ELR (cell line): ENCODE measurements at places on chromosomes 13 and 19.

- DNase-seq = no peak
Observed at GRCh38 chr19:7476777-7477494, 11.9 kb downstream of the PEX11G start.

DNA sequence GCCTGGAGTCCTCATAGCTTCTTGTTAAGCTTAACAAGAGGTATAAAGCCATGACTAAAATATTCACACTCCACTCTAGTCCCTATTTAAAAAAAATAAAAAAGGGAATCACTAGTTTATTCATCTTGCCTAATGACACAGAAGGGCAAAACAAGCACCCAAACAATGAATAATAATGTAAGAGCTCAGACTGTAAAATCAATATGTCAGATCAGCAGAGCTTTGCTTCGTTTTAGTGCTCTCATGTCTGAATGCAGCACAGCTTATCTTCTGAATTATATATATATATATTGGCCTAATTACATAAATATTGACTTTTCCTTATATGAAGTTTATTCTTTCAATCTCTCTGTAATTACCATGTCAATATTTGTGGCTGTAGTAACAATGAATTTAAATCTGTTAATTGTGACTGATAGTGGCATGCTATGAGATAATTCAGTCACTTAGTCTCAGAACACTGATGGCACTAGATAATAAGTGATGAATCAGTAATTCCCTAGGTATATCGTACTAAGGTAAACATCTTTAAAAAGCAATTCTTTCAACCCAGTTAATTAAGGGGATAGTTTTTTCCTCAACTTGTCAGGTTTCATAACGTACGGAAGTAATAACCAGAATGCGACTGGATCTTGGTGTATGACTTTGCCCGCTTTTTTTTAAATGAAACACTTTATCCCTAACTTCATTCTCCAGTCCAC, 361.9 kb upstream of the GPC6 start:
- DNase-seq = no peak

GRCh38 chr19:33419788-33420130, 46.2 kb downstream of the CEBPG start:
- no peak for DNase-seq

- DNase-seq = no peak
Observed at GRCh38 chr19:54298357-54299125, 14.4 kb downstream of the LILRA5 start.

DNA sequence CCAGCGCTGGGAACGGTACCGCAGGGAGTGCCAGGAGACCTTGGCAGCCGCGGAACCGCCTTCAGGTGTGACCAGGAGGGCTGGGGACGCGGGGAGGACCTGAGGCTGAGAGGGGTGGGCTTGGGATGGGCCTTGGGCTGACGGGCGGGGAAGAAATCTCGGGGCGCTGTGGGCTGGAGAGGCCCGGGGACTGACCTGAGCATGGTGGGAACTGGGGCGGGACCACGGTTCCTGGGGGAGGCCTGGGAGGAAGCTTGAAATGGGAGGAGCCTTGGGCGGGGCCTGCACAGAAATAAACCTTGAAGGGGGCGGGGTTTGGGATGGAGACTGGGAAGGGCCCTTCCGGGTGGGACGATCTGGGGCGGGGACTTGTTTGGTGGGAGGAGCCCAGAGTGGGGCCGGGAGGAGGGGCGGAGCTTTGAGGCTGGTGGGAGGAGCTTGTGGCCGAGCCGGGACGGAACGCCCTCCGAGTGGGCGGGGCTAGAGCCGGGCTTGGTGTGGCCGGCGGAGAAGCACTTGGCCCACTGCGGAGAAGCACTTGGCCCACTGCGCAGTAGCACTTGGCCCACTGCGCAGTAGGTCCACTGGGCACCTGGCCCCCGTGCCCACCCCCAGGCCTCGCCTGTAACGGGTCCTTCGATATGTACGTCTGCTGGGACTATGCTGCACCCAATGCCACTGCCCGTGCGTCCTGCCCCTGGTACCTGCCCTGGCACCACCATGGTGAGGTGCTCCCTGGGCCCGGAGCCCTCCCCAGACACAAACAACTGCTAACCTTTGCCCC, 2.8 kb downstream of the GIPR start:
- DNase-seq = peak; percentile 72

- DNase-seq = no peak
Observed at GRCh38 chr19:5977222-5977784, 637 bp downstream of the RANBP3 start.

- DNase-seq = no peak
Observed at GRCh38 chr13:45787346-45787745, 64.2 kb downstream of the SIAH3 start.

GRCh38 chr19:1423436-1424191, 14.6 kb upstream of the RPS15 start:
- DNase-seq = no peak

DNA sequence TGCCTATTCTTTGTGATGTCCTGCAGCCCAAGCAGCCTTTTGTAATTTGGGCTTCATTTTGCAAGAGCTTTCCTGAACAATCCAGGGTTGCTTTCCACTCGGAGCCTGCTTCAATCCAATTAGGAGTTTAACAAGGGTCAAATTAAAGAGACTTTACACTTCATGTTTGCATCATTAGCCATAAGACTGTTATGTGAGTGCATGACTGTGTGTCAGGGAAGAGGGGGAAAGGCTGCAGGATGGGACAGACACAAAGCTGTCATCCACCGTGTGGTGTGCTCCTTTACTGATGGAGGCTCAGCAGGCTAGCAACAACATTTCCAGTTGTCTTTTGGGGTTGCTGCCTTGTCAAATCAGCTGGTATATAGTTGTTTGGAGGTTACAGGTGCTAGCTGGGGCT, 23.7 kb upstream of the MAB21L1 start:
- no peak for DNase-seq

GRCh38 chr13:98173431-98174152, 3.5 kb downstream of the RNF113B start:
- DNase-seq = peak; percentile 97
